Progenitor cell of endocrine pancreas (in vitro differentiated cells): ENCODE measurements at places on chromosomes 11 and 22.

DNA sequence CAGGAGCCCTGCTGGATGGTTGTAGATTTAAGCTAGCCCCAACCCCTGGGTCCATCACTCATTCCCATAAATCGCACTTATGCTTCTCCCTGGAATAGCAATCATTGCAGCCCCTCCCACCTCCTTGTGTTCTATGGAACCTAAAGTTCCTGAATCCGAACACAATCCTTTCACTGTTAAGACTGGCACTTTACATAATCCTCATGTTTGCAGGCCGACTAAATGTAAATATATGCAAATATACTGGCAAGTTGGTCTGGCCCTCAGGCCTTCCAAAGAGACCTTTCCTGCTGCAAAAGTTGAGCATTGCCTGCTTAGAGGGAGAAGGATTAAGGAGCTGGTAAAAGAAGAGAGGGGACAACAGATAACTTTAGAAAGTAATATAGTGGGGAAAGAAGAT lies 892.9 kb downstream of the OPCML start:
- DNase-seq, result no peak

- no peak for DNase-seq
Observed at GRCh38 chr11:43732225-43732624, 51.7 kb downstream of the HSD17B12 start.

- no peak for DNase-seq
Observed at GRCh38 chr22:32646476-32646875, 155.0 kb upstream of the TIMP3 start.

DNA sequence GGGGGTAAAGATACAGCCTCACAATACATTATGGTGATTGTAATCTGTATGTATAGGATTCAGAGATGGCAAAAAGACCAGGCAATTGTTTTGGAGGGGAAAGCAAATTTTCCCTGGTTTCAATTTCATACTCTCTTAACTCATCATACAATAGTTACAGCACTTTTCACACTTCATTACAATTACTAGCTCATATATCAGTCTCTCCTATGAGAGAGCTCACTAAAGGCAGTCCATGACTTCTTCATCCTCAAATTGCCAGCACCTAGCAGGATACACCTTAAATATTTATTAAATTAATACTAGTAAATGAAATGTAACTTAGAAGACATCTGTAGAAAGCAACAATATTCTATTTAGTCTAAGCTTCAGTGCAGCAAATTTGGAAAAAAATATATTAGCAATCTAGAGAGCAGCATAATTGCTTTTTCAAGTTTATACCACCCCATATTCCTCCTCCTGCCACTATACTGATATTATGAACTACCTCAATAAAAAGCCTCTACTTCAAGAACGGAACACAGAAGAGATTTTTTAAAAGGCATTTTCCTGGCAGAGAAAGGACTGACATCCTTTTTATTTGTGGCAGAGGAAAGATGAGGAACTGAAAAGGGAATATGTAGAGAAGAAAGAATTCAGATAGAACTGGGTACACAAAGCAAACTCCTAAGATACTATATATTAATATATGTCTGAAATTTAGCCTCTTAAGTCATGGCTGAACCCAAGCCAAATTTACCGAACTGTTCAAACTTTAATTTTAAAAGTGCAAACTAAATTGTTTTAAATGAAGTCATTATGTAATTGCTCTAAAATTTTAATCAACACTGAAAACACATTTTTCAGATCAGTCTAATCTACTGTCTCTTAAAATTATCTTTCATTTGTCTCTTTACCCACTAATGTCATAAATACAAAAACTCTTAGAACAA lies 27.7 kb downstream of the PICALM start:
- no peak for DNase-seq

- DNase-seq, result no peak
Observed at GRCh38 chr11:118705111-118705741, 25.8 kb upstream of the TREH start.

DNA sequence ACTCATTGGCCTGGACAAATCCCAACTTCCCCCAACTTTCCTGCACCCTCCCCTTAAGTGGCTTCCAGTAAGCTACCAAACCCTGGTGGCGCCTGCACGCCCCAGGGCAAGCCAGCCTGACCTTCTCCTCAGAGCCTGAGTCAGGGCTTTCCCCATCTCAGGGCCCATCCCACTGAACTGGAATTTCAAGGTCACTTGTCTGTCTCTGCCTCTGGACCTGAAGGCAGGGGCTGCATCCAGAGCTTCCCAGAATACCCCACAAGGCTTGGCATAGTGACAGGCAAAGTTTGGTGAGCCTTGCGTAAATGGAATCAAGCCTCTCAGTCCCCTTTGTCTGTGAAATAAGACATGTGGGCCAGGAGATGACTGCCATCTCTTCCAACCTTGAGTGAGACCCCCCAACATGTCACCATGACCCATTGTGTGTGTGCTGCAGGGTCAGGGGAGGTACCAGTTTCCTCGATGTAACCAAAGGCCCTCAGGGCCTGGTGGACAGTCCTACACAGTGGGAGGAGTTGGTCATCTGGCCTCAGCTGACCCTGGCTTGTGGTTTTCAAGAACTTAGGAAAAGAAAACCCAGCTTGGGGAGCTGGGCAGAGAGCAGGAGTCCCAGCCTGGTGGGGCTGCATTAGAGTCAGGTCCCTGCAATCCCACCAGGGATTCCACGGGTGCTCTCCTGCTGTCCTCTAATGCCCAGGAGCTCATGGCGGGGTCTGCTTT lies 8.9 kb downstream of the ALX4 start:
- DNase-seq, result no peak

DNA sequence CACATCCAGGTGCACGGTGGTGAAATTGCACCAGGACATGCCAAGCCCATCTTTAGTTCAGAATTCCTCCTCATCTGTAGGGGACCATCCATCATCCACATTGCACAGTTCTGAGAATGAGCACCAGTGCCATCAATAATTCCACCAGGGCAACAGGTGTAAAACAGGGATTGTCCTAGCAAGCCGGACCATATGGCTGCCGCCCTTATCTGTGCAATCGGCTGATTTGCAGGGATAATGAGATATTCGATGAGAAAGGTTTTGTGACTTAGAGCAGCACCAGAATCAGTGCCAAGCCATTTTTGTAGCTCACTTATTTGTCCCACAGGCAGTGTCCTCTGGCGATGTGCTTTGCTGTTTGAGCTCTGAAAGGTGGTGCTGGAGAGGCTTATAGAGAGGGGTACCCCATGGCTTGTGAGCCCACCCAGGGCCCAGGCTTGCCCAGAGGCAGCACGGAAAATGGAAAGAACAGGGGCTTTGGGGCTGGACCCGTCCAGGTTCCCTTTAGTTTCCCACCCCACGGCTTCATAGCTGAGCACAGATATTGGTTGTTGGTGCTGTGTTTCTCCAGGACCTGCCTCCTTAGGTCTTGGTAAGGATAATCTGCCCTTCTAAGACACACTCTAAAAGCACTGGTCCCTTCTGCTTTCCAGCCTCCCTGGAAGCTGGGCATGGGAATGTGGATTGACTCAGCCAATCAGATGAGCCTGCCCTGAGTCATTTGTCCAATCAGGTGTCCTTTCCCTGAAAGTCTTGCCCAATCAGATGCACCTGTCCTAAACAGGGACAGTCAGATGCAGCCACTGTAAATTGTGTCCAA lies 84.0 kb upstream of the SHANK2 start:
- DNase-seq, result no peak

GRCh38 chr22:21685164-21685513 lies 19.3 kb downstream of the PPIL2 start:
- DNase-seq, result no peak
